Activated CD4-positive, alpha-beta T cell treated with anti-CD3 and anti-CD28 coated beads, Interleukin-2, Interleukin-4, amounts not matched to agents 100 ng/mL and 50 ng/mL, durations not matched to agents 16 hours and 8 hours (primary cell): ENCODE measurements at places on chromosomes 2 and 18.

DNA sequence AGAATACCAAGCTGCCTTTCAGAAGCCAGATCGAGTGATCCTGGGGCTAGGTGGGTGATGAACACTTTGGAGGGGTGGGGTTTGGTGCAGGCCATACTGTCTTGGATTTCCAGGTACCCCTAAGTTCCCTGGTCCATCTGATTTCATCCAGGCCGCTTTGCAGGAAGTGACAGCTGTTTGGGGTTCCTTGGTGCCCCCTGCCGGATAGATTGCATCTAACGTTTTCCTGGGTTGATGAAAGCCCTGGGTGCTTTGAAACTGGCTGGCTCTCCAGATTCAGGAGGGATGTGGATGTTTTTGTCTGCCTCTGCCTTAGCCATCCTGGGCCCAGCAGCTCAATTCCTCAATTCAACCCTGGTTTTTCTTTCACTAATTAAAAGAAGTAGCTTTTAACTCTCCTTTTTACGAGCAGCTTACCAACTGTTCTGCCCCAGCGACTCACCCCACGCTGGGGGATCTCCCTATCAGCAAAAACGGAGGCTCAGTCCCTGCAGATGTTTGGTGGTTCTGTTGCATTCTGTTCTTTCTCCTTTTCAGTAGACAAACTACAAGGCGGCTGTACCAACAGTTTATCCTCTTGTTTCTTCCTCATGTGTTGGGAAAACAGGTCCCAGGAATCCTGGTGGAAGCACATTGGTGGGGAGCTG, 37.1 kb downstream of the ARHGEF4 start:
- DNase-seq: peak; percentile 70

GRCh38 chr18:76522122-76522503, 27.1 kb upstream of the ZNF516 start:
- no peak for DNase-seq

DNA sequence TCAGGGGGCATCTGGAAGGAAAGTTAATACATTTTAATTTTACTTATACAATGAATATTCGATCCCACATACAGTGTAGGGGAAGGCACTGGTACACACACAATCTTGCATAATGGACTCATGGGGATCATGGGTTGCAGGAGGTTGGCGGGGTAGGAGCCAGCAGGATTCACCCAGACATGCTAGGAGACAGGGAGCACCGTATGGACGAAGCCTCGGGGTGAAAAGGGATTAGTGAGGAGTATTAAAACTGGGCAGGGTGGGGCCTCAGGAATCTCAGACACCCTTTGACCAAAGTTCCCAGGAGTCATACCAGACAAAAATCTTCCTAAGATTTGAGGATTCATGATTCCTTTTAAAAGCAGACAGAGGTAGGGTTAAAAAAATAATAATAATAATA, 140.8 kb downstream of the BCL11A start:
- DNase-seq: no peak

DNA sequence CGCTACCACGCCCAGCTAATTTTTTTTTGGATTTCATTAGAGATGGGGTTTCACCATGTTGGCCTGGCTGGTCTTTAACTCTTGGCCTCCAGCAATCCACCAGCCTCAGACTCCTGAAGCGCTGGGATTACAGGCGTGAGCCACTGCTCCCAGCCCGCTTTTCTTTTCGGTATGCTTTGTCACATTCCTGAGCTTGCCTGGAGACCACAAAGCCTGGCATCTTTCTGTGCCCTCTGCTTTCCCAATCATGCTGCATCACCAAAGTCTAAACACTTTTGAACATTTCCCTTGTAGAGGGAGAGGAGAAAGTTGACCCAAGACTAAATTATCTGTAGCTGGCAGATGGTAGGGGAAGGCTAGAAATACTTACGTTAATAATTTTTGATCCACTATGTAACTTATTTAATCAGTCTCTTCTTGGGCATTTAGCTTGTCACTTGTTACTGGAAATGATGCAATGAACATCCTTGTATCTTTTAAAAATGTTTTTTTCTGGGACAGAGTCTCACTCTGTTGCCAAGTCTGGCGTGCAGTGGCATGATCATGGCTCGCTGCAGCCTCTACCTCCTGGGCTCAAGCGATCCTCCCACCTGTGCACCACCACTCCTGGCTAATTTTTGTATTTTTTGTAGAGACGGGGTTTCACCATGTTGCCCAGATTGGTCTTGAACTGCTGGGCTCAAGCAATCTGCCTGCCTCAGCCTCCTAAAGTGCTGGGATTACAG, 2.7 kb upstream of the NPC1 start:
- no peak for DNase-seq

GRCh38 chr2:65300134-65300760, 72.6 kb downstream of the ACTR2 start:
- no peak for DNase-seq

GRCh38 chr18:55249550-55249949, 290.3 kb upstream of the CCDC68 start:
- peak; percentile 70 for DNase-seq

GRCh38 chr18:75694292-75694691, 266.8 kb upstream of the SMIM21 start:
- DNase-seq: no peak

- DNase-seq: no peak
These were observed 159.7 kb downstream of the SMAD7 start for GRCh38 chr18:48790869-48791635.

DNA sequence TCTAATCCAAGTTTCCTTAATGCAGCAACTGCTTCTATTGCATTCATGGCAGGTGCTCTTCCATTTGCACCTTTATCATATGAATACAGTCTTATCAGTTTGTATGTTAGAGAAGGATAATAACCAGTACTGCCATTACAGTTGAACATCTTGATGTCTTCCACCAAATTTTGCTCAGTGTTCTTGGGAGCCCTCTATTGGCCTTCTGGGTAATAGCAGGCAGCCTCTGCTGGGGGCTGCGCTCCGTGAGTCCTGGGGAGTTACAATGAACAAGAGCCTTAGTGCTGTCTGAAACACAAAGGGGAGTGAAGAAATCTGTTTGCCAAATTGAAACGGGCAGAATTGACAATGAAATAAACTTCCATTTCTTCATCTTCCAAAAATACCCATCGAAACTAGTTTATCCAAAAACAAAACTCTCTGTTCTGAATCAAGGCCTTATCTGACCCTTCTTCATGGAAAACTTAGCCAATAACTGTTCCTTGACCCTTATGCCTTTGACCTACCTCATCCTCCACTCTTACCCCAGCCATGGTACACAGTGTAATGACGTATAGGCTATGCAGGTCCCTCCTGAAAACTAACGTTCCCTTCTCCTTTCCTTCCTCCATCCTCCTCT, 79.9 kb downstream of the ALK start:
- peak; percentile 36 for DNase-seq
